Vagina (tissue), 2 donors: ENCODE measurements at places on chromosomes 12 and 14. TPM values are rescaled to one million over a fixed set of nuclear protein-coding genes. Genes with fewer than 3 reads are reported as not detected.

FITM1 gene
- not detected for total RNA-seq

AP1G2 gene
- 122 TPM for total RNA-seq

KRT83 gene
- not detected for total RNA-seq

KRT82 gene
- total RNA-seq = not detected

GRCh38 chr12:46671102-46671501, 154.7 kb downstream of the SLC38A4 start:
- no peak for DNase-seq

- DNase-seq = no peak
These were observed 18.4 kb downstream of the PPP4R4 start for GRCh38 chr14:94192536-94192935.

GRCh38 chr14:69522026-69522425, 37.5 kb downstream of the PLEKHD1 start:
- DNase-seq = no peak

DNA sequence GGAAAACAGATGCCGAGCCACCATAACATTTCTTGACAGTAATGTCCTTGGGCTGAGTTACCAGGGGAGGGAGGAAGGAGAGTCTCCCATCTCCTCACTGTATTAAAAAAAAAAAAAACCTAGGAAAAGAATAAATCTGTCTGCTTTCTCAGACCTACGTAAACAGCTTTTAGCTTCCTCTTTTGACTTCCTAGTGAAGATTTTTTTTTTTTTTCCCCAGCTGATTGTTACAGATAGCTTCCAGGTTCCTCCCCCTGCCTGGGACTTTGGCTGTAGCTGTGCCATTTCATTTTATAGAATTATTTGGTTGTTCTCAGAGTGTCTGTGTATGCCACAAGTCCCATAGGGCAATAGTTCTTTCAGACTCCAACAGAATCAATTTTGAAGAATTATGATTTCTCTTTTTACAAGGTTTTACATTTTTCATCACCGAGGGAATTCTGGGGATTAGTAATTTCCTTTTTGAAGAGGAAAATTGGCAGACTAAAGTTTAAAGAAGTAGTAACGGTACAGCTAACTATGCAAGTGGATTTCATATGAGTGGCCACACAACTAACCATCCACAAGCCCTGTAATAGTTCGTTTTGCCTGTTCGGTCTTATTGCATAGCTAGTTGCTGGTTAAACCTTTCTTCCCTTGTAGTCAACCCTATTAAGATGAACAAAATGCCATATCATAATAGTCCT, 23.1 kb upstream of the GNS start:
- no peak for DNase-seq

- peak; percentile 7 for DNase-seq
These were observed 50.8 kb downstream of the EID3 start for GRCh38 chr12:104354167-104354867.

GRCh38 chr12:18261906-18262305, 588 bp downstream of the PIK3C2G start:
- no peak for DNase-seq

DNA sequence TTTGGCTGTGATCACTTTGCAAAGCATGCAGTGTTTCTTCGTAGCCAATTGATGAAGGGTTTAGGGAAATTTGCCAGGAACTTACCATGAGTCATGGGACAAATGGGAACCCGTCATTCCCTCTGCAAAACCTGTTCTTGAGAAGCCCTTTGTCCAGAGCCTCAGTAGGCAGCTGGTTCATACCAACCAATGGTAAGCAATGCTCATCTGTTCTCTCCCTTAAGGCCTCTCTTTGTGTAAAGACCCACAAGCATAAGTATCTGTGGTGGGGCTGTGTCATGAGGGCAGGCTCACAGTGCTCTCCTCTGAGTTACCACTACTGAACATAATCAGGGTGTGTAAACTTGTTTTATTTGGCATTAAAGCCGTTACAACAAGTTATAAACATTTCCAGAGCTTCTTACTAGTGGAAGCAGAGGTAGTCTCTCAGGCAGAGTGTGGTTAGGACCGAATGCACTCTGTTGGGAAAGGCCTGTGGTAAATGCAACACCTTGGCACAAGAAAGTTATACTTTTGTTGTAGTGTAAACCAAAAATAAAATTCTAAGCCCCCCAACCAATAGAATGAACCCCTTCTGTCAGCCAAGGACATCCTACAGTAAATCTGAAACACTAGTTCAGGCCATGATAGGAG, 119.8 kb downstream of the SINHCAF start:
- no peak for DNase-seq

GRCh38 chr12:24270464-24270863, 321.0 kb upstream of the SOX5 start:
- DNase-seq = no peak

- no peak for DNase-seq
These were observed 40.1 kb downstream of the TESC start for GRCh38 chr12:117059156-117059555.
